ENCODE measurements at places on chromosomes 7 and 10. TPM values are rescaled to one million over a fixed set of nuclear protein-coding genes. Genes with fewer than 3 reads are reported as not detected.
A peak's percentile ranks its signal among the peaks of the same experiment; 100 is the strongest.

DNA sequence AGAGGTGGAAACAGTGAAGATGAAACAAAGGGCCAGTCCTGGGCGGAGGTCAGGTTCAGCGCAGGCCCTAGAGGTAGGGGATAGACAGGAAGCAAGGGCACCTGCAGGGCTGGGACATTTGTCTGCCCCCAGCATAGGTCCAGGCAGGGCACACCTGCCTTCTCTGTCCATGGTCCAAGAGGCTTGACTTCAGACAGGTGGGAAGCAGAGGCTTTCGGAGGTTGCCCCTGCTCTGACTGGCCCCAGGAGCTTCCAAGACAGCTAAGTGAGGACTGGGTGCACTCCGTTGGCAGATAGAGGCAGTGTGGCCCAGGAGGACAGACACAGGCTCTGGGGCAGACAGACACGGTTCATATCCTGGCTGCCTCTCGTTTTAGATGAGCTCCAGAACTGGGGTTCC, 71.6 kb upstream of the GRB10 start:
- no peaks in the 10 kb centered on the region for H3K36me3 ChIP-seq
- no peaks in the 10 kb centered on the region for H3K27me3 ChIP-seq

DNA sequence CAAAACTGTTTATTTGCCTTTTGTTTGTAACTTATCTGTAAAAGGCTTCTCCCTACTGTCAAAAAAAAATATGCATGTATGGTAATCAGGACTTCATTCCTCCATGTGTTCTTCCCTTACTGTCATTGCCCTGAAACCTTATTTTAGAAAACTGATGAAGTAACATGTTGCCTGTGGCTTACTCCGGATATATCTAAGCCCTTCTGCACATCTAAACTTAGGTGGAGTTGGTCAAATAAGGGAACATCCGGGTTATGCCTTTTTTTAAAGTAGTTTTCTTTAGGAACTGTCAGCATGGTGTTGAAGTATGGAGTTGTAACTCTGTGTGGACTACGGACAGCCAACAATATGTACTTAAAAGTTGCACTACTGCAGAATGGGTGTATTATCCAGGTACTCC, 6.2 kb downstream of the SAR1A start:
- no peak overlapping the region for H3K4me3 ChIP-seq
- no peak for DNase-seq
- H3K4me1 ChIP-seq = peaks cover 18% of the 10 kb centered on the region
- H3K27me3 ChIP-seq = no peaks in the 10 kb centered on the region
- no peak overlapping the region for H3K27ac ChIP-seq

DNA sequence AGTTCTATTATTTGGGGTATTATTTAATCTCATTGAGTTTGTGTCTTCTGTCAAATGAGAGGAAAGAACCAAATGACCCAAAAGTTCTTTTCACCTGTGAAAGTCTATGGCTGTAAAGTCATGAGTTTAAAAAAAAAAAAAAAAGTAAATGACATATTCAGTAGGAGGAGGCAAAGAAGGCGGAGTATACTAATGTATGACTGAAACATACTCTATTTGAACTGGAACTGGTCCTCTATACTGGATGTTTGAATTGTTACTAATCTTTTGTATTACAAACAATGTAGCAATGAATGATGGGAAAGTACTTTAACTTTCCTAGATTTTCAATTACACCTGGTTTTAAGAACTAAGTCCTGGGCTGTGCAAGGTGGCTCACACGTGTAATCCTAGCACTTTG, 24.9 kb upstream of the GSAP start:
- no peak overlapping the region for H3K27ac ChIP-seq
- H3K4me1 ChIP-seq = peaks cover 14% of the 10 kb centered on the region
- no peaks in the 10 kb centered on the region for H3K36me3 ChIP-seq
- H3K4me3 ChIP-seq = no peak overlapping the region
- DNase-seq = no peak
- H3K27me3 ChIP-seq = no peaks in the 10 kb centered on the region

Gene SFMBT2
- total RNA-seq = 8.8 TPM

DNA sequence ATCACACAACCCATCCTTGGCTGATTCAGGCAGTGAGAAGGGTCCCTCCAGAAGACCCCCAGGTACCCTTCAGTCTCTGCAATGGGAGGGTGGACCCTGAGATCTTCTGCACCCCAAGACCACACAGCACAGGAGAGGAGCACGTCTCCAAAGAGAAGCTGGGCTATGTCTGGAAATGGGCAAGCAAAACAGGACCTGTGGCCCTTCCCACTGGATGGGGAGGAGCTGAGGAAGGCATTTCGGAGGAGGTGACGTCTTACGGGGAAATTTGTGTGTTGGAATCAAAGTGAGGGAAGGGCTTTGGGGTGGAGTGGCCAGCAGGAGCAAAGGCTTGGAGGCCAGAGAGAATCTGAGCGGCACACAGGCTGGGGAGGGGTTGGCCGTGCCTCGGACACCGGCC, 16.5 kb downstream of the GRIFIN start:
- H3K27ac ChIP-seq = peak overlapping the region; percentile 20
- no peaks in the 10 kb centered on the region for H3K4me1 ChIP-seq
- no peak overlapping the region for H3K4me3 ChIP-seq

- DNase-seq = no peak
- H3K4me3 ChIP-seq = no peak overlapping the region
- no peak overlapping the region for H3K27ac ChIP-seq
- no peaks in the 10 kb centered on the region for H3K27me3 ChIP-seq
- H3K36me3 ChIP-seq = peaks cover 2% of the 10 kb centered on the region
These were observed 121.7 kb downstream of the ATRNL1 start for GRCh38 chr10:115214829-115215228.

DNA sequence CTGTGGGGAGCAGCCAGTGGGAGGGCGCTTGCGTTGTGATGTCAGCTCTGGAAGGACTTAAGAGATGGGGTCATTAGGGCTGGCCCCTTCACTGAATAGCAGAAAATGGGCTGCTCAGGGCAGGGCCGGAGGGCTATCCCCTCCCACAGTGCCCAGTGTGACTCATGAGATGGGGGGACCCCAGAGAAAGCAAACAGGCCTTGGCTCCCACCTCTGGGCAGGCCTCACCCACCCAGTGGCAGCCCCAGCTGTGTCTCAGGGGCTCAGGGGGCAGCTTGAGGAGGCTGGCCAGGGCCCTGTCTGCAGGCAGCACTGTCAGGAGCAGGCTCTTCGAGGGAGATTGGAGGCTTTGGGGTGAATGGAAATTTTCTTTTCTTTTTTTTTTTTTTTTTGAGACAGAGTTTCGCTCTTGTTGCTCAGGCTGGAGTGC, 168.3 kb downstream of the SLIT1 start:
- no peak for DNase-seq
- H3K27me3 ChIP-seq = peaks cover 70% of the 10 kb centered on the region
- peaks cover 22% of the 10 kb centered on the region for H3K4me1 ChIP-seq
- no peak overlapping the region for H3K4me3 ChIP-seq
- no peak overlapping the region for H3K27ac ChIP-seq
- no peaks in the 10 kb centered on the region for H3K36me3 ChIP-seq

GRCh38 chr7:141674171-141674671, 27.7 kb downstream of the DENND11 start:
- H3K4me3 ChIP-seq = peak overlapping the region; percentile 79
- H3K27ac ChIP-seq = peak overlapping the region; percentile 97
- H3K27me3 ChIP-seq = no peaks in the 10 kb centered on the region
- peaks cover 25% of the 10 kb centered on the region for H3K4me1 ChIP-seq
- peaks cover 13% of the 10 kb centered on the region for H3K36me3 ChIP-seq
- peak; percentile 28 for DNase-seq

- peaks cover 13% of the 10 kb centered on the region for H3K4me1 ChIP-seq
- no peak for DNase-seq
- H3K36me3 ChIP-seq = peaks cover 8% of the 10 kb centered on the region
- H3K27me3 ChIP-seq = no peaks in the 10 kb centered on the region
- H3K27ac ChIP-seq = no peak overlapping the region
- no peak overlapping the region for H3K4me3 ChIP-seq
These were observed 113.0 kb downstream of the DOCK1 start for GRCh38 chr10:127018298-127018650.

DNA sequence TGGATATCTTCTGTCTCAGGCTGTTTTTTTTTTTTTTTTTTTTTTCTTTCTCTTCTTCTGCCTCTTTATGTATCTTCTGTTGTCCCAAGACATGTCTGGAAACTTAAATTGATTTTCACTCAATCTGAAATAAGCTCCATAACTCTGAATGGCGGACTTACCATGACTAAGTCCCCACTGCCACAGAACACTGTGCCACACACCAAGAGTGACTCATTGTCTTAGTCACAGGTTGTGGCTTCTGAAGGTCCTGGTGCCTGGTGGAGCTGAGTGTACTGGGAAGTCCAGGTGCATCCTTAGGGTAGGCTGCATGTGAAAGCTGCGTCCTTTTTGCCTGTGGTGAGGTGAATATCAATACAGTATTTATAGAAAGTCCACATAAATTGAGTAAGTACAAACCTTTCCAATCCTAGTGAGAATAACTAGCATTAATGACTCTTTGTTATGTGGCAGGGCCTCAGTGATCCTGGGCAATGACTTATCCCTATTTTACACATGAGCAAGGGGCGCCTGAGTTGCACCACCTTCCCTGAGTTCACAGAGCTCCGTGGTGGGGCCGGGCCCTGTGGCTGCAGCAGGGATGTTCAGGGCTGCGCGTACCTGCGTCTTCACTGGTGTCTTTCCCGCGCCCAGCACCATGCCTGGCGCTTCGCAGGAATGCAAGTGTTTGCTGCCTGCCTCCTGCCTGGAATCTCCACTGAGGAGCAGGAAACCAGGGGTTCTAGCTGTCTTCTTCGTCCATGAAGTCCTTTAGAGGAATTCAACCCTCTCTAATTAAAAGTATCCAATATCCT, 4.3 kb downstream of the PFKP start:
- H3K4me1 ChIP-seq = peaks cover 10% of the 10 kb centered on the region
- peaks cover 43% of the 10 kb centered on the region for H3K27me3 ChIP-seq
- no peaks in the 10 kb centered on the region for H3K36me3 ChIP-seq
- DNase-seq = no peak
- H3K27ac ChIP-seq = no peak overlapping the region
- peak overlapping the region; percentile 21 for H3K4me3 ChIP-seq

DNA sequence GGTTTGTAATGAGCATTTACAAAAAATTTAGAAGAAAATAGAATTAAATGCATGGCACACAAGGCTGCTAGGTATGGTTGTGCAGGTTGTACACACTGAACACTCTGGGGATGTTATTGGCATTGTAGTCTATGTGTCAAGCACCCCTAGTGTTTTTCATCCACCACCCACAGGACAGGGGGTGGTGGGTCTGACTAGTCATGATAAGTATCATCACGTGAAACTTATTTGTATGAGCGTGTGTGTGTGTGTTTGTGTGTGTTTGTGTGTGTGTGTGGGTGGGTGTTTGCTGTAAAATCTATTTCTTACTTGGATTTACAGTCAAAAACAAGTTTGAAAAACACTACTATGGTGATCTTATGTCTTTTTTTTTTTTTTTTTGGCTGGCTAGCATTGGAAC, 66.5 kb downstream of the MAP3K8 start:
- no peak overlapping the region for H3K4me3 ChIP-seq
- H3K4me1 ChIP-seq = no peaks in the 10 kb centered on the region
- no peak for DNase-seq
- H3K27ac ChIP-seq = no peak overlapping the region
- H3K27me3 ChIP-seq = peaks cover 12% of the 10 kb centered on the region
- no peaks in the 10 kb centered on the region for H3K36me3 ChIP-seq

- no peaks in the 10 kb centered on the region for H3K36me3 ChIP-seq
- H3K27me3 ChIP-seq = no peaks in the 10 kb centered on the region
- no peak for DNase-seq
- no peak overlapping the region for H3K4me3 ChIP-seq
- H3K27ac ChIP-seq = no peak overlapping the region
- H3K4me1 ChIP-seq = peaks cover 7% of the 10 kb centered on the region
These were observed 10.4 kb downstream of the C10orf105 start for GRCh38 chr10:71708897-71709882.

DNA sequence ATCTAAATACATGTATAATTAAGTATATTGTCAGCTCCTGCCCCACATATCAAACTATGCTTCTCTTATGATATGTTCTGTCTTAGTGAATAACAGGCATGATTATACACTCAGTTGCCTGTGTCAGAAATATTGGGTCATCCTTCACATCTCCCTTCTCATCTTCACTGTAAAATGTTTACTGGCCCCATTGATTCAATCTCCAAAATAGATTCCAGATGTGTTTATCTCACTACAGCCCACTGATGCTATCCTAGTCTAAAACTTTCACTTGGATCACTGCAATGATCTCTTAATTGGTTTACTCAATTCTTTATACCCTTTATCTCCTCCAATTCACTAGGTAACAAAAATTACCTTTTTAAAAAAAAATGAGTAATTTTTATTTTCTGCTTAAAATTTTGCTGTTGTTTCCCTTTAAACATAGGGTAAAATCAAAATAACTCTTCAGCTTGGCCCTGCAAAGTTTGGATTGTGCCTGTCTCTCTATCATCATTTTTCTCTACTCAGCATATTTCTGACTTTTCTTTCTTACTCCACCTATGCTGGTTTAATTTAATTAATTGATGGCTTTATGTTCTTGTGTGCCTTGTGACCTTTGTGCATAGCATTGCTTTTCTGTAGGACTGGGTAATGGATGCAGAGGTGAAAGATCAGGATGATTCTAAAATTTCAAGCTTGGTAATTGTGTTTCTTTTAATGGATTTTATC, 233.9 kb upstream of the FOXP2 start:
- H3K4me3 ChIP-seq = no peak overlapping the region
- no peaks in the 10 kb centered on the region for H3K36me3 ChIP-seq
- no peaks in the 10 kb centered on the region for H3K27me3 ChIP-seq
- H3K27ac ChIP-seq = no peak overlapping the region
- peaks cover 21% of the 10 kb centered on the region for H3K4me1 ChIP-seq

- no peak for DNase-seq
- H3K36me3 ChIP-seq = no peaks in the 10 kb centered on the region
- H3K27me3 ChIP-seq = no peaks in the 10 kb centered on the region
- no peak overlapping the region for H3K4me3 ChIP-seq
- H3K27ac ChIP-seq = peak overlapping the region; percentile 91
- H3K4me1 ChIP-seq = no peaks in the 10 kb centered on the region
These were observed 29.4 kb downstream of the RRP12 start for GRCh38 chr10:97371696-97372095.

DNA sequence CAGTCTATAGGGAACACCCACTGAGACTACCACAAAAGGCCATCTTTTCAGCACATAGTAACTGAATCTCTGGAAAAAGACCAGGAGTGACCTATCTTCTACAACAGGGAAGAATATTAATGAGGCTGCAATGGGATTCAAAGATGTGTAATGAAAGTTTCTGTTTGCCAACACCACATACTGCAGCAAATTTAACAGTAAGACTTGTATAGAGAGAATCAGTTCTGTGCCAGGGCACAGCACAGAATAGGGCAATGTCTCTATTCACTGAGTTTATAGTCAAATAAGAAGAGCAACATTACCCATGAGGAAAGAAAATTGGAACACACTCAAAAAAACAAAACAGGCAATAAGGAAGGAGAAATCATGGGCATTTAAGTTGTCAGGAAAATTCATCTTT, 91.4 kb upstream of the PTN start:
- no peaks in the 10 kb centered on the region for H3K27me3 ChIP-seq
- no peak for DNase-seq
- H3K4me1 ChIP-seq = peaks cover 30% of the 10 kb centered on the region
- H3K36me3 ChIP-seq = peaks cover 3% of the 10 kb centered on the region
- no peak overlapping the region for H3K27ac ChIP-seq

DNA sequence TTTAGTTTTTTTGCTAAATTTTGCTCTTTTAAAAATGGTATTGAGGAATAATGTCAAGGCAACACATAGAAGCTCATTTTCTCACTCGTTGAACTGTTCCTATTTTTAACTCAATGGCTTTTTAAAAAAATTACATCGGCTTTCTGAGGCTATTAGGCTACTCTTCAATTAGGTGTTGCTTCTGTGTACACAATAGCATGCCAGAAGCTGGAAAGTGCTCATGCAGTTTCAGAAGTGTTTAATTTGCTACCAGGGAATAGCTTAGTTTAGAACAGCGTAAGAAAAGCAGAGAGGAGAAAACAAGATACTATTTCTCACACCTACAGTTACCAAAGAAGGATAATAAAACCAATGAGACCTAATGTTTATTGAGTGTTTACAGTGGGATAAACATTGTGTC, 157.4 kb downstream of the NXPH1 start:
- H3K4me1 ChIP-seq = peaks cover 23% of the 10 kb centered on the region
- no peak for DNase-seq
- H3K4me3 ChIP-seq = no peak overlapping the region
- H3K27ac ChIP-seq = no peak overlapping the region
- no peaks in the 10 kb centered on the region for H3K36me3 ChIP-seq
